ENCODE measurements at places on chromosomes 1 and 21. TPM values are rescaled to one million over a fixed set of nuclear protein-coding genes. Genes with fewer than 3 reads are reported as not detected.

DNA sequence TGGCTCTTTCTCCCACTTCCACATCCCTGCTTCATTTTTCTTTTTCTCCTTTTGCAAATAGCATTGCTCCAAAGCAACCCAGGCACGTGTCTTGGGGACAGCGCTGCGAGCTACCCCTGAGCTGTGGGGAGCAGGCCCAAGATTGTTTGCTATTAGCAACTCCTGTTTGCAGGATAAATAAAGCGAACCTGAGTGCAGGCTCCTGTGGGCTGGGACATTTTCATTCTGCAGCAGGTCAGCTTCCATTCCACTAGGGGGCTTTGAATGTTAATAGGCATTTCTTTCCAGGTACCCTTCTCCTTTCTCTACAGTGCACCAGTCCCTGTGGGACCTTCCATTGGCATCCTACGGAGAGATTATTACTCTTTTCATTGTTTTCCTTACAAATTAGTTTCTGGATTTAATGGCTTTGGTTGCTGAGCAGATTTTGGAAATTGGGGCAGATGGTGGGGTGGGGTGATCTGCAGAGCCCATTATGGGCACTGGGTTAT, 54.0 kb downstream of the OLFML3 start:
- DNase-seq = peak; percentile 72

GRCh38 chr1:21318714-21319159, 28.5 kb upstream of the ECE1 start:
- no peak for DNase-seq

DNA sequence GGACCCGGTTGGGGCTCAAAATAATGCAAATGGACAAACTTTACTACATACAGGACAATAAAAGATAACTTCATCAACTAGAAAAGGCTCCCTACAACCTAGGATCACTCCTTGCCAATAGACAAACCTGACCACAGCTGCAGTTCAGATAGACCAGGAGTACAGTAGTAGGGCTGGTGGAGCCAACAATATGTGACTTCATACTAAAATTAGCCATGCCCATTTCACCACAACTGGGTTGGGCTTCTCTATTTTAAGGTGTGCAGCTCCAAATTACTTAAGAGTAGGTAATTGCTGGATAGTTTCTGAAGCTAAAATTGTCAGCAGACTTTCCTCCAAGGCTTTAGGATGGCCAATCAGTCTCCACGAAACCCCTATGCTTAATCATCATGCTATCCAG, 3.9 kb downstream of the DENND1B start:
- DNase-seq = no peak

GRCh38 chr1:241645199-241645598, 5.0 kb upstream of the CHML start:
- no peak for DNase-seq

GRCh38 chr1:205141236-205142101, 19.7 kb upstream of the RBBP5 start:
- DNase-seq = peak; percentile 78

GRCh38 chr21:42455196-42455595, 40.8 kb downstream of the RSPH1 start:
- no peak for DNase-seq

DNAI4 gene
- total RNA-seq = 1.4 TPM

CYP4A11 gene
- not detected for total RNA-seq

MSH4 gene
- total RNA-seq = 0.63 TPM

ARHGEF16 gene
- 48.1 TPM for total RNA-seq

INAVA gene
- total RNA-seq = 37.2 TPM
